ENCODE measurements at places on chromosomes 7 and 10.
A peak's percentile ranks its signal among the peaks of the same experiment; 100 is the strongest.

GRCh38 chr10:121976607-121977006 lies 1.6 kb upstream of the NSMCE4A start:
- no peak for DNase-seq

- DNase-seq = no peak
These were observed 517 bp downstream of the ITGB1 start for GRCh38 chr10:32957341-32958084.

GRCh38 chr7:130947792-130948580 lies 214.0 kb upstream of the KLF14 start:
- DNase-seq = no peak

DNA sequence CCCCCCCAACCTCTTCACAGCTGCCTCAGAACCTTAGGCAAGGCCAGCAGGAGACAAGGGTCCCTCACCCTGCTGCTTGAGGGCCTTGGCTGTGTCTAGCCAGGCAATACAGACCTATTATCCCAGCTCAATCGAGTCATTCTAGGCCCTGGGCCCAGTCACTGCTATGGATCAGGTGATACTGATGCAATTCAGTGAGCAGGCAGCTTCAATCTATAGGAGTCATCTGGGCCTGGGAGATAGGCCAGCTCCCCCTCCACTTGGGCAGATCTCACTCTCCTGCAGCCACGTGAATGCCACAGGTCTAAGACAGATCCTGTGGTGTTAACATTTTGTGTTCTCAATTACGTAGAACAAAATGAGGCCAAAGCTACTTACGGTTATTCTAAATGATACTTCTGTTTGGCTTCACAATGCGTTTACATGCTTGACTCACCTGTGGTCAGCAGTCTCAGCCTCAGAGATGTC lies 68.0 kb upstream of the LRRC4 start:
- peak; percentile 3 for DNase-seq

GRCh38 chr10:99399664-99400063 lies 30.8 kb downstream of the GOT1 start:
- no peak for DNase-seq

GRCh38 chr10:100978901-100979195 lies 8.4 kb downstream of the MRPL43 start:
- no peak for DNase-seq
